ENCODE measurements at places on chromosomes 3 and 15. TPM values are rescaled to one million over a fixed set of nuclear protein-coding genes. Genes with fewer than 3 reads are reported as not detected.

DNA sequence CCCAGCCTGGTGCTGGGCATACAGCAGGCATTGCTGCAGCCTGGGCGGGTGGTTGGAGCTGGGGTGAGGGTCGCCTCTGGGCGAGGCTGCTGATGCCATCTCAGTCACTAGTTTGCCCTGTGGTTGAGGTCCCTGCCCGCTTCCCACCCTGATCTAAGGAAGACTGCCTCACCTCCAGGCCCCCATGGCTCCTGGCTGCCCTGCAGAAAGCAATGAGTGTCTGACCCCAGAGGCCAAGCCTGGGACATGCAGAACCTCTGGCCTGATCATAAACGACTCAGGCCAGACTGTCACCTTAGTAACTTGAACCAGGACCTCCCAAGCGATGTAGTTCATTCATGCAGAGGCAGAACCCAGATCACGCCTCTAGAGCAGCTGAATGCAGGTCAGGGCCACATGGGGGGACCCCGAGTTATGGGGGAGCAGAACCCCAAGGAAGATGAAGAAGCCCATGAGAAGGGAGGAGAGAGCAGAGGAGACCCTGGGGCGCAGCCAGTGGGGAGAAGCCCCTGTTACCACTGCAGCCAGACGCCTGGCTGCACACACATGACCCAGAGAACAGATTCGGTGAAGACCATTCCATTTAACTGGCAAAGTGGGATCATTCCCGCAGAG, 213.9 kb downstream of the TBC1D2B start:
- no peak for DNase-seq

- DNase-seq: no peak
Observed at GRCh38 chr15:84572231-84572630, 28.6 kb upstream of the ZSCAN2 start.

- no peak for DNase-seq
Observed at GRCh38 chr15:40590667-40591050, 3.4 kb upstream of the KNL1 start.

DNA sequence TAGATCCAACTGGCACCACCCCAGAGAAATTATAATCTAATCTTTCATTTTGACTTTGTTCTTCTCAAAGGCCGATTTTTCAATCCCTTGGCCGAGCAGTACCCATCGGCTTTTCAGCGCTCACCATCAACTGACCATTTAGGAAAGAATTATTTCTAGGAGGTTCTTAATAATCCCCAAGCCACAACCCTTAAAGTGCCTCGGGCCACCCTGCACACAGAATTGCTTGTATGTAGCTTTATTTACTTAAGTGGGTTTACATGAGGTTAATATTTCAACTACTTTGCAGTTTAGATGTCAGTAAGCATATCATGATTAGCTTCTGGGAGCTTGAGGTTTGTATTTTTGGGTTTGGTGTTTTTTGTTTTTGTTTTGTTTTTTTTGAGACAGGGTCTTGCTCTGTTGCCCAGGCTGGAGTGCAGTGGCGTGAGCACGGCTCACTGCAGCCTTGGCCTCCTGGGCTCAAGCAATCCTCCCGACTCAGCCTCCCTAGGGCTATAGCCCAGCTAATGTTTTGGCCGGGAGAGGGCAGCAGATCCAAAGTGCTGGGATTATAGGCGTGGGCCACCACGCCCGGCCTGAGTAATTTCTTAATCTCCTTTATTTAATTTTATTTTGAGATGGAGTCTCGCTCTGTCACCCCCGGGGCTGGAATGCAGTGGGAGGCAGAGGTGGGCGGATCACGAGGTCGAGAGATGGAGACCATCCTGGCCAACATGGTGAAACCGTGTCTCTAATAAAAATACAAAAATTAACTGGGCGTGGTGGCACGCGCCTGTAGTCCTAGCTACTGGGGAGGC, 801 bp upstream of the CDAN1 start:
- DNase-seq: no peak

Gene ESYT3
- 4.9 TPM for total RNA-seq

DNA sequence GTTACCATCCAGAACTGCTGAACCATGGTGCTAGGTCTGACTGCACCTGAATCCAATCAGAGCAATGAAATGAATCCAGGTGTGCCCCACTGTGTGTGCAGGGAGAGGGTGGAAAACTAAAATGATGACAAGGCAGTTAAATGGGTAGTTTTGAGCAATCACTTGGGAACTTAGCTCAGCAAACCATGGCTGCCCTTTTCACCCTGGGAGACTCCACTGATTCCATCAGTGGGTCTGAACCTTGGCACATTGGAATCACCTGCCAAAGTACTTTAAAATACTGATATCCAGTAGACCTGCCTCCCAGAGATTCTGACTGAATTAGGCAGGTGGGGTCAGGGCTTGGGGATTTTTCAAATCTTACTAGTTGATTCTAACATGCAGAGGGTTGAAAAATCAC, 59.8 kb upstream of the USP3 start:
- no peak for DNase-seq

Gene ZNF620
- total RNA-seq: 7.9 TPM

- DNase-seq: no peak
Observed at GRCh38 chr15:48090115-48090514, 30.7 kb upstream of the SLC24A5 start.

DNA sequence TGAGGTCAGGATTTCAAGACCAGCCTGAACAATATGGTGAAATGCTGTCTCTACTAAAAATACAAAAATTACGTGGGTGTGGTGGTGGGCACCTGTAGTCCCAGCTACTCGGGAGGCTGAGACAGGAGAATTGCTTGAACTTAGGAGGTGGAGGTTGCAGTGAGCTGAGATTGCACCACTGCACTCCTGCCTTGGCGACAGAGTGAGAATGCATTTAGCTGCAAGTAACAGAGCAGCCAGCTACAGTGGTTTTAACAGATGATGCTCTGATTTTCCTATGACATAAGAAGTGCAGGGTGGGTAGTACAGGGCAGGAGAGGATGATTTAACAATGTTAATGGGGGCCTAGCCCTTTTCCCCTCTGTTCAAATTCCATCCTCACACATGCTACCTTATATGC, 267.9 kb downstream of the RPLP1 start:
- no peak for DNase-seq

Data from spinal cord (tissue), 10 donors.